ENCODE measurements at places on chromosomes 1 and 21.

GRCh38 chr1:150068109-150068435 is 496 bp downstream of the VPS45 start:
- no peak for DNase-seq

DNA sequence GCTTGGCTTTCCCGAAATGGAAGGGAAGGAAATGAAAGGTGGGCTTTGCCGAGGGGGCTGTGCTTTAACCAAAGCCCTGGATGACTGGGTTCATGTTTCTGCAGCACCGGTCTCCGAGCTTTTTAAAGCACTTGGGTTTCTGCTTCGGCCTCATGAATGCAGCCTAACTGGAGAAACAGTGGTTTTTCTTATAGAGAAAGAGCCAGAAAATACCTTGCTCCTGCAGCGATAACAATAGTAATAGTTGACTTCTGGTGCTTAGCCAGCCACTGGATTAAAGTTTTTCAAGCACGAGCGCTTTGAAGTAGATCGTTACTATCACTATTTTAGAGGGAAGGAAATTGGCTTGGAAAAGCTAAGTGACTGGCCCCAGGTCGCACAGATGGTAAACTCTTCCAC is 500 bp upstream of the DOCK7 start:
- no peak for DNase-seq

GRCh38 chr1:198253259-198253658 is 96.5 kb downstream of the NEK7 start:
- DNase-seq, result no peak

DNA sequence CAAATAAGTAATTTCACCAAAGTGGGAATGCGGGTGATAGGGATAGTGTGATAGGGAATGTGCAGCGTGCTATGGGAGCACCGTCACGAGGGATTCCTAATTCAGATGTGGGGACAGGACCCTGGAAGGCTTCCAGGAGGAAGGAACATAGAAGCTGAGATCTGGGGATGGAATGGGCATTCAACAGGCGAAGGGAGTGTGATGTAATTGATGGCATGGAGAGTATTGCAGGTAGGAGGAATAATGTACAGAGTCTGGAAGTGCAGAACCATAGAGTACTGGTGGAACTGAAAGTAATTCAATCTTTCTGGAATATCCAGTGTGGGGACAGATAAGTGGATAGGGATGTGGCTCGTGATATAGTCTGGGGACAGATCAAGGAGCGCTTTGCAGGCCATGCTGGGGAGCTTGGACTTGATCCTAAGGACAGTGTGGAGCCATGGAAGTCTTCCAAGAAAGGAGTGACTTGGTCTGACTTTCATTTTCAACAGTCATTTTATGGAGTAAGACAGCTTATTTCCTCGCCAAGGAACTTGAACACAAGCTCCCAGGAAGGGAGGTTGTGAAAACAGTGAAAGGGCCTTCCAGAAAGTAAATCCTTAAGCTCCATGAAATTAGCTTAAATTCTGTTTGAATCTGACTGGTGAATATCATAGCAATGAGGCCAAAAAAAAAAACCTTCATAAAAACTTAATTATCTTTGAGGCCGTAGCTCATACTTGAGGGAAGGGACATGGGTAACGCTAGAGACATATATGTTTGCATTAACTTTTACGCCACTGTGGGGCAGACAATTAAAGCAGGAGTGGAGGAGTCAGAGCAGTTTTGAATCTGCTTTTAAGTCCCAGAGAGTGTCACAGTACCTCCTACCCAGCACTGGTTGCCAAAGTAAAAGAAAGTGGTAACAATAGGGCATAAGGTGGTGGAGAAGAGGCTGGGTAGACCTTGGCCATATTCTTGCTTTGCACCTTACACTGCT is 55.8 kb downstream of the ROR1 start:
- no peak for DNase-seq

- DNase-seq, result no peak
These were observed 91.5 kb downstream of the MAST2 start for GRCh38 chr1:45894921-45895320.

DNA sequence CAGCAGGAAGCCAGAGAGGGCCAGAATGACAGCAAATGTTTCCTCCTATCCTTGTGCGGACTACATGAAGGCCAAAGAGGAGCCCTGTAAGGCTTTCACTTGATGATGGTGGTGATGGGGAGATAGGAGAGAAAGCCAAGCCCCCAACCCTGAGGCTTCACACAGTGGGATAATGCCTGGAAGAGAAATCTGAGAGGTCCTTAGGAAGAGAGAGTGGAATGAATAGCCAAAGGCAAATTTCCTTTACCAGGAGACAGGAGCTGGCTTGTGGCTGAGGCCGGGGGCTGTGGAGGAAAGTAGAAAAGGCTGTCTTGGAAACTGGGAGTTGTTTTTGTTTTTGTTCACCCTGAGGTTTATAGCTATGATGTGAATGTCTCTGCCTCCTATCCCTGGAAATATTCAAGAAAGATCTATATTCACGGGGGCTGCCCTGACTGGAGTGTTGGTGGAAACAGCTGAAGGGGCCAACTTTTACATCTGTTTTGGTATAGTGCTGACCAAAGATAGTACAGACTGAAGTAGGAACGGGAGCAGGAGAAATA is 13.0 kb upstream of the RNF19B start:
- DNase-seq, result no peak

DNA sequence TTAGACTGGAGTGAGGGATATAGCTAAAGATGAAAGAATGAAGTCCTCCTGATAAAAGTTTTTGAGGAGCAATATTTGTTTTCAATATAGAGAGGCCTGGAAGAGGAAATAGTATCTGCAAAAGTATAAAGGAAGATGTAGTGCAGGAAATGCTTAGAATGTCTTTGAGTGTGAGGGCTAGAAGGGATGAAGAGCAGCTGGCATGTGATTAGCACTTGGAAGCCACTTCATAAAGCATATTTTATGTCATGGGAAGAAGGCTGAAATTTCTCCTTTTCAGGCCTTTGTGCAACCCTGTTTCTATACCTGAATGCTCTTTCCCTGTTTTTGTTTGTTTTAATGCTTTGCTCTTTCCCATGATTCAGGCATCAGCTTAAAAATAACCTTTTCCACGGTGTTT is 323.3 kb upstream of the DEPDC1 start:
- DNase-seq, result no peak

DNA sequence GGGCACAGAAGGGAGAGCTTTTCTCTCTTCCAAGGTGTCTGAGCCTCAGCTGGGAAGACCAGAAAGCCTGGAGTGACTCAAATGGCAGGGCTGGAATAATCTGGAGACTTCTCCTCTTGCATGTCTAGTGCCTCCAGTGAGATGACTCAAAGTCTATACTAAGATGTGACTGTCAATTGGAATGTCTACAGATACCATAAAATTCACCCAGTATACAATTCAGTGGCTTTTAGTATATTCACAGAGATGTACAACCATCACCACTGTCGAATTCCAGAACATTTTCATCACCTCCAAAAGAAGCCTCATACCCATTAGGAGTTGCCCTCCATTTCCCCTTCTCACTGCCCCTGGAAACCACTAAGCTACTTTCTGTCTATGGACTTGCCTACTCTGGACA is 47.9 kb upstream of the CNN3 start:
- no peak for DNase-seq

DNA sequence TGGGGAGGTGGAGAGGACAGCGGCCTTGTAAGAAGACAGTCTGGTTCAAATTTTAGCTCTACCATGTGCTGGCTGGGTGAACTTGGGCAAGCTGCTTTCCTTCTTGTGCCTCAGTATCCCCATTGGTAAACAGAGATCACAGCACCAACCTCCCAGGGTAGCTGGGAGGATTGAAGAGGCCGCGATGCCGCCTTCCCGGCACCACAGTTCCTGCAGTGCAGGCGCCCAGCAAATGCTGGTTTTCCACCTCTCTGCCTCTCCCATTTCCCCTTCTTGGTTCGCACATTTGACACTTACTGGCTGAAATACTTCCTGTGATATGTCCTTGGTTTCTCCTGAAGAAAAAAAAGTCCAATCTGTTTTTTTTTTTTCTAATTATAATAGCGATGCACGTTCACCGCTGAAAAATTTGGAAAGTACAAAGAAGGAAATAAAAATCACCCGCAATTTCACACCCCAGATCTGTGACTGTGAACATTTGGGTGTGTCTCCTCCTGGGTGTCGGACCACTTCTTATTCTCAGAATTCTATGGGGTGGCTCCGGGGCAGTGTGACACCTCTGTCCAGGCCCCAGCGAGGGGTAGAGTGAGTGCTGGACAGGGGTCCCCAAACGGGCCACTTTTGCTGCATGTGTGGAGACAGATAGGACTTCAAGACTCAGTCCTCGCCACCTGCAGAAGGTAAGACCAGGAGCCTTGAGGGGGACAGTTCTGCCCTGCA is 73.1 kb downstream of the RUNX3 start:
- DNase-seq, result peak; percentile 37

DNA sequence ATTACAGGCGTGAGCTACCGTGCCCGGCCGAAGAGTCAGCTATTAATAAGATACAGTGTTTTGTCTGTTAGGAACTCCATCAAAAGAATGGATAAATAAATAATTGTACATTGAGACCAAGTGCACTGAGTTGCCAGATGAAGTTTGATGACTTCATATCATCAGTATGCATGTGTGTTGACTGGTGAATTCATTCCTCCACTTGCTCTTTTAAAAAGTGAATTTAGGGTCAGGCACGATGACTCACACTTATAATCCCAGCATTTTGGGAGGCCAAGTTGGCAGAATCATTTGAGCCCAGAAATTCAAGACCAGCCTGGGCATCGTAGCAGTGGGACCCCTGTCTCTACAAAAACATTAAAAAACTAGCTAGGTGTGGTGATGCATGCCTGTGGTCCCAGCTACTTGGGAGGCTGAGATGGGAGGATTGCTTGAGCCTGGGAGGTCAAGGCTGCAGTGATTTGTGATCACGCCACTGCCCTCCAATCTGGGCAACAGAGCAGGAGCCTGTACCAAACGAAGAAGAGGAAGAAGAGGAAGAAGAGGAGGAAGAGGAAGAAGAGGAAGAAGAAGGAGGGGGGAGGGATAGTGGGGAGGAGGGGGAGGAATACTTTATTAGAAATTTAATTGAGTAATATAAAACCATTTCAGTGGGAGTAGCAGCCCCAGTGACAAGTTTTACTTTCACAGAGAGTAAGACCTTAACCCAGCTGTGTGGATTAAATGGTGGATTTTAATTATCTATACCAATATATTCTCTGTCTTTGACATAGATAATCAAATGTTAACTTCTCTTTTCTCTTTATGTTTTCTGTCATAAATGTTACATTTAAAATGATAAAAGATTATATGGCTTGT is 74.9 kb downstream of the CCDC18 start:
- no peak for DNase-seq

GRCh38 chr1:246210756-246211155 is 296.3 kb downstream of the SMYD3 start:
- DNase-seq, result no peak

DNA sequence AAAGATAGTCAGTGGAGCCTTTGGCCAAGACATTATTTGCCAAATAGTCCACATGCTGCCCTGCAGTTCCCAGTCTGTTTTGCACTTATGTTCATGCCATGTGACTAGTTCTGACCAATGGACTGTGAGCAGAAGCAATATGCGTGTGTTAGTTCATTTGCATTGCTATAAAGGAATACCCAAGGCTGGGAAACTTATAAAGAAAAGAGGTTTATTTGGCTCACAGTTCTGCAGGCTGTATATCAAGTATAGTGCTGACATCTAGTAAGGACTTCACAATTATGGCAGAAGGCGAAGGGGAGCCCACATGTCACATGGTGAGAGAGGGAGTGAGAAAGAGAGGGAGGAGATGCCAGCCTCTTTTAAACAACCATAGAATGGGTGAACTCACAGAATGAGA is 193.3 kb downstream of the PTPRU start:
- no peak for DNase-seq

DNA sequence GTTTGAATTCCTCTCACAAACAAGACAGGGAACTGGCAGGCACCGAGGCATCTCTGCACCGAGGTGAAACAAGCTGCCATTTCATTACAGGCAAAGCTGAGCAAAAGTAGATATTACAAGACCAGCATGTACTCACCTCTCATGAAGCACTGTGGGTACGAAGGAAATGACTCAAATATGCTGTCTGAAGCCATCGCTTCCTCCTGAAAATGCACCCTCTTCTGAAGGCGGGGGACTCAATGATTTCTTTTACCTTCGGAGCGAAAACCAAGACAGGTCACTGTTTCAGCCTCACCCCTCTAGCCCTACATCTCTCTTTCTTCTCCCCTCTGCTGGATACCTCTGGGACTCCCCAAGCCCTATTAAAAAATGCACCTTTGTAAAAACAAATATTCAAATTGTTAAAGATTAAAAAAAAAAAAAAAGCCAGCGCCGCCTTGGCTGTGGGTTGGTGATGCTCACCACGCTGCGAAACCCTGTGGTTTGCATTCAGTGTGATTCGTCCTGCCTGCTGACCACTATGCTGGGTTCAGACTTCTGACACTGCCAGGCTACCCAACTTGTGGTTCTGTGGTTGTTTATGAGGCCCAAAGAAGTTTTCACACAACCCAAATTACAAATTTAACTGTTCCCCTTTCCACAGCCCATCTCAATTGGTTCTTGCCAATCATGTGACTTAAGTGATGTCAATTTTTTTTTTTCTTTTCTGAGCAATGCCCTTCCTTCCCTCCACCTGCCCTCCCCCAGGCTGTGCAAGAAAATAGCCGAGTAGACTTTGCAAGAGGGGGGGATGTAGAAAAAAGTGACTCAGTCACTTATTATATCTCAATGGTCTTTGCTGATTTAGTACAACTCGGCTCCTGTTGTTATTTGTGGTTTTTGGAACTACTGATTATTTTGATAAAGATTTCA is at the start of gene RUNX1:
Gene RUNX1, minus strand, starts transcription at position 597 of the 912 bp plus-strand sequence.
- DNase-seq, result peak; percentile 87

GRCh38 chr1:25750923-25751605 is 48.9 kb upstream of the SELENON start:
- no peak for DNase-seq

DNA sequence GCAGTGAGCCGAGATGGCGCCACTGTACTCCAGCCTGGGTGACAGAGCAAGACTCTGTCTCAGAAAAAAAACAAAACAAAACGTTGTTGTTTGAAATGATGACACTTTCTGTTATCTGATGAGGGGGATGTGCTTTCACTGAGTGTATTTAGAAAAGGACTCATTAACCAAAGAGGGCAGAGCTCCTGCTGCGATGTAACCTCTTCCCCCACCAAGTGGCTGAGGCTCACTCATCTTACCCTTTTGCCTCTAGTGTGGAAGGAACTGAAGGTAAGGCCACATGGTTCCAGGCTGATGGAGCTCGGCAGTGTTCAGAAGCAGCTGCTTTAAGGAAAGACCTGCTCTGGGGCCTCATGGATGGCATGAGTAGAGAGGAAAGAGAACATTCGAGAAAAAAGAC is 105.7 kb upstream of the RUNX1 start:
- no peak for DNase-seq

DNA sequence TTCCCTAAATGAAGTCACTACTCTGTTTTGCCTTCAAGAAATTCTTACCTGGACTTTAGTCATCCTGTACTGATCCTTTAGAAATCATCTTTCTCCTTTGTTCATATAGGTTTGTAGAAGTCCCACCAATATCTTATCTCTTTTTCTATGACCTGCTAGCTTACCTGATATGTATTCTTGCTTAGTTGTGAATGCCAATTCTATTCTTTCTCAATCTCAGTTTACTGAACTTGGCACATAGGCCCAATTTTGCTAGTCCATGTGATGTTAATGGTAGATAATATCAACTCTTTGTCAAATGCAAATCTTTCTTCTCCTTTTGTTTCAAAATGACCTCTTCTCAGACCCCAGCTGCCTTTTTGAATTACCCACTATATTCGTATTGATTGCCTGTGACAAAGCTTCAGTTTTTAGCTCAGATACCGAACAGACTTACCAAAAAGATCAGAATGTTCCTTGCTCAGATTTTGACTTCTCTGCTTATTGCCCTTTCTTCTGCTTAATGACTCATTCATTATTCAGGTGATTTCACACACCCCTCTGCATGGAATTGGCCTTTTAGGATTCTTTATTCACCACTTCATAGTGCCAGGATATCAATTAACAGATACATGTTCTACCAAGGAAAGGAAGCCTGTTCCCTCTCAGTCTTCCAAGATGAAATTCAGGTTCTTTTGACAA is 20.6 kb downstream of the IPO9 start:
- DNase-seq, result no peak

All from CD4-positive, alpha-beta T cell treated with Interleukin-15 for 1 hour (primary cell).